ENCODE measurements at places on chromosomes 12 and 14.

GRCh38 chr14:22622255-22622654 lies 21.9 kb downstream of the OR6J1 start:
- DNase-seq = no peak

GRCh38 chr12:49208676-49209075 lies 19.8 kb upstream of the TUBA1A start:
- no peak for DNase-seq

GRCh38 chr14:95018821-95019220 lies 138.5 kb downstream of the DICER1 start:
- DNase-seq = no peak

DNA sequence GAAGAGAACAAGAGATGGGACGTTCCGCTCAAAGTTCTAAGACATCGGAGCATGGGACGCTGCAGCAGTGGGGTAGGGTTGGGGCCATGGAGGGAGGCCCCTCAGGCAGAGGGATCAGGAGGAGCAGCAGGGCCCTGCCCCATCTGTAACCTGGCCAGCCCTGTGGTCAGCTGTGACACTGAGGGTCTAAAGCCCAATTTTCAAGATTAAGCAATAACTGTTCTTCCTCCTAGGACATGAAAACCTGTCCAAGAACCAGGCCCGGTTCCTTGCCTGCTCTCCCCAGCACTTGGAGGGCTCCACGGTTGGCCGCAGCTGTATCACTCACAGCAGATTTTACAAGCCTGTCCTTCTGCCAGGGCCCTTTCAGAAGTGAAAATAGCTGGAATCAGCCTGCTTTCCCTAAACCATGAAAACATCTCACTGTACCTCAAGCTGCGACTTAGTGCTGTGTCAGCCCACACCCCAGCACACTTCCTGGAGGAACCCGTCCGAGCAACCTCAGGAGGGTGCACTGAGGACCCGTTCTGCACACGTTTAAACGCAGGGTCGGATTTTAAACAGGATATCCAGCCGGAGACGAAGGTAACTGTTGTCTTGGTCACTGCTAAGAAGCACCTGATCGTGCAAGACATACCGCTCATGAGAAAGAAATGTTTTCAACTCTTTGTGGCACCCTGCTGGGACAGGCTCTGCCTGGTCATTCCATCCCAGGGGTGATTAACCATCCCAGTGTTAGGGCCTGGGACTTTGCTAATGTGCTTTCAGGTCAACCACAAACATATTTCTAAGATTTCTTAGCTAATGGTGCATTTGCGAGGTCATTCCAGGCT lies 201.9 kb upstream of the DIO3 start:
- DNase-seq = no peak

GRCh38 chr14:69692594-69692993 lies 74.3 kb upstream of the SRSF5 start:
- DNase-seq = no peak

GRCh38 chr12:26369588-26369987 lies 174.2 kb downstream of the SSPN start:
- DNase-seq = peak; percentile 70
